ENCODE measurements at places on chromosomes 3 and 15.

GRCh38 chr3:132034097-132034485 lies 723 bp downstream of the CPNE4 start:
- DNase-seq, result no peak

- DNase-seq, result no peak
Observed at GRCh38 chr3:13229273-13229949, 156.2 kb upstream of the IQSEC1 start.

GRCh38 chr3:114519415-114519814 lies 225.6 kb downstream of the TIGIT start:
- no peak for DNase-seq

- no peak for DNase-seq
Observed at GRCh38 chr3:133591271-133591742, 17.8 kb downstream of the CDV3 start.

DNA sequence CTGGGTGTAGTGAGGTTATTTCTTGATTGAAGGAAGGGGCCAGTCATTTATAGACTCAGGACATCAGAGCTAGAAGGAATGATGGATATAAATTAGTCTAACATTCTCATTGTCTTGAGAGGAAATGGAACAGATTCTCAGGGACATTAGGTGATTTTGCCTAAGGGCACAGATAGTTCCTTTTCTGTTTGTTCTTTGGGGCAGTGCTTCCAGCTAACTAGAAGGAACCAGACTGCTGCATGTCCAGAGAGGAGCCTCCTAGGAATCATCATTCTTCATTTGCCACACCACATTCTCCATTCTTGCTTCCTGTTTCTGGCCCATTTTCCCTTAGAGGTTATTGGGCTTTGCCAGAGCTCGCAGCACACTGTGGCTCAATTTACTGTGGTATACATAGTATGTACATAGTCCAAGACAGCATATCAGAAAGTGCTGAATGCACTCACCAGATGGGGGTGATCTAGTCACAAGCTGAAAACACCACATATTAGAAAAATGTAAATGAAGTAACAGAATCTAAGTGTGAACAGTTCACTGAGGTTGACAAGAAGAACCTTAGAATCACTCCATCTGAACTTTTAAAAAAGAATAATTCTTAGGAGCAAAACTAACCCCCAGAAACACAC lies 62.7 kb upstream of the MYZAP start:
- DNase-seq, result no peak

GRCh38 chr15:97783240-97783639 lies 177.3 kb upstream of the ARRDC4 start:
- DNase-seq, result no peak

- DNase-seq, result no peak
Observed at GRCh38 chr3:189557824-189558223, 73.4 kb upstream of the TP63 start.

GRCh38 chr3:48064292-48064829 lies 48.1 kb upstream of the MAP4 start:
- DNase-seq, result no peak

- no peak for DNase-seq
Observed at GRCh38 chr3:31572236-31573004, 39.7 kb downstream of the STT3B start.

- no peak for DNase-seq
Observed at GRCh38 chr3:38725726-38726419, 76.4 kb upstream of the SCN5A start.

- DNase-seq, result no peak
Observed at GRCh38 chr15:72284781-72285180, 12.4 kb upstream of the PARP6 start.

DNA sequence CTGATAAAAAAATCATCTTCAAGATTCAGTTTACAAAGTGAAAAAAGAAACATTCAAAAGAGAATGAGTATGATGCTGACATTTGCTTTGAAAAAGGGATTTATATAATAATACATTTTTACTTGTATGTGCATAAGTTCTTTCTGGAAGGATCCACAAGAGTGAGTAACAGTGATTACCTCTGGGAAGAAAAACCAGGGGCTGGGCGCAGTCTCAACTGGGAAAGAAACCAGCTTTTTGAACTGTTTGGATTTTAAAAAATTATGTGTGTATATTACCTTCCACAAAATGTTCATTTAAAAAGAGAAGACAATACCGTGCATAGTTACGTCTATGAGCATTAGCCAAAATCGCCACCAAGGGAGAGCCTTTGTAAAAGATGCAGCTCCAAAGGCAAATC lies 1.3 kb downstream of the CLEC3B start:
- no peak for DNase-seq

GRCh38 chr3:128463354-128463753 lies 3.3 kb downstream of the DNAJB8 start:
- DNase-seq, result no peak

DNA sequence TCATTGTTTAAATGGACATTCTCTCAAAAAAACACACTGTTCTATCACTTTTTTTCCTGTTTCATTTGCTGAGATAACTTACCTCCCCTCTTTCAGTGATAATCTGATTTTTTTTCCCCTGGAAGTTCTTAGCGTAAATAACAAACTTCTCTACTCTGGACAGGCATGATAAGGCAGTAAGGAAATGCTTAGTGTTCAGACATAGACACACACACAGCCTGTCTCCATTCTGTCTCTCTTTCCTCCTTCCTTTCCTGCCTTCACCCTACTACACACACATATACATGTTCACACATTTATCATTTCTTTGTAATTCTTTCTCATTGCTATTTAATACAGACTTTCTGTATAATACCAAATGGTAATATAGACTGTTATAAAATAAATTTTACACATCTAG lies 470.8 kb upstream of the ROBO1 start:
- DNase-seq, result no peak

- DNase-seq, result no peak
Observed at GRCh38 chr3:40939030-40939740, 260.1 kb upstream of the CTNNB1 start.

GRCh38 chr3:135621184-135621920 lies 344.2 kb upstream of the PPP2R3A start:
- no peak for DNase-seq
